ENCODE measurements at places on chromosomes 4 and X.

GRCh38 chr4:150781191-150781590 is 199.2 kb downstream of the MAB21L2 start:
- DNase-seq = no peak

DNA sequence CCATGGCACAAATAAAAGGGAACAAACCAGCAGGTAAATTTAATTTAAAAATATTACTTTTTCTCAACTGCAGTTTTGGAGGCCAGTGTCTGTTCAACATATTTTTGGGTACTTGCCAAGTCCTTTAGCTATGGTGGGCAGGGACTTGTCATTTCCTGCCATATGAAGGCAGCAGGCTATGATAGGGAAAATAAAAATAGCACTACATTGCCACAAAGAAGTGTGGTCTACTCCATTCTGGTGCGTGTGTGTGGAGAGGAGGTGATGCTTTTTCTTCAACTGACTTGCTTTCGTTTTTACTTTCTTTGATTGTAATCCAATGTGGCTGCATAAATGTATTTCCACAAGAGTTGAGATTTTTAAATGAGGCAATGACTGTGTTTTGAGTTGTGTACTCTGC is 17.2 kb downstream of the GPR174 start:
- no peak for DNase-seq

GRCh38 chr4:14478504-14478903 is 523.8 kb upstream of the CPEB2 start:
- DNase-seq = no peak

DNA sequence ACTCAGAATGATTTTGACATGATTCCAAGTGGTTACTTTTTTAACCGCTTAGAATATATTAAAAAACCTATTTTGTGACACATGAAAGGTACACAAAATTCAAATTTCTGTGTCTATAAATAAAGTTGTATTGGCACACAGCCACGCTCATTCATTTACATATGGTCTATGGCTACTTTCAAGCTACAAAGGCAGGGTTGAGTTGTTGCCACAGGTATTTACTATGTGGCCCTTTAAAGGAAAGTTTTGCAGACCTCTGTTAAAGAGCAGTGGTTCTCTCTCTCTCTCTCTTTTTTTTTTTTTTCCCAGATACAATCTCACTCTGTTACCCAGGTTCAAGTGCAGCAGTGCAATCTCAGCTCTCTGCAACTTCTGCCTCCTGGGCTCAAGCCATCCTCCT is 23.0 kb downstream of the GPM6B start:
- DNase-seq = no peak

DNA sequence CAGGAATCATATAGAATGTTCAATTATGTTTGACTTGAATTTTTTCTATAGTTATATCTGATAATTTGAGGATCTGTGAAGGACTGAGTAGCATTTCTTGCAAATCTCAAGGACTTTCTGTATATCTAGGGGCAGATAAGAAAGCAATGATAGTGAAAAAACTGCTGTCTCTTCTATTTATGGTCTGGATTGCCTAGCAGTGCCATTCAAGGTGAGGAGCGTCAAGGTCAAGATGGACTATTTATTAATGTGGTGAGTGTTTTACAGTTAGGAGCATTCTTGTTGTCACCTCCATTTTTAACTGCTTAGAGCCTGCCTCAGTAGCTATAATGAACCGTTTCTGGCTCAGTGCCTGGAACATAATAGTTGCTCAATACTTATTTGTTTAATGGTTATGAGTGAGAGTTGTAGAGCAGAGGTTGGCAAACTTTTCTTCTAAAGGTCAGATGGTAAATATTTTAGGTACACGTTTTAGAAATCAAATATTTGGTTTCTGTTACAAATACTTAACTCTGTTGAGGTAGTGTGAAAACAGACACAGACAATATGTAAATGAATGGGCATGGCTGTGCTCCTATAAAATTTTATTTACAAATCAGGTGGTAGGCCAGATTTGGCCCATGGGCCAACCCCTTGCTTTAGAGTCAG is 523.2 kb upstream of the IGFBP7 start:
- DNase-seq = no peak

- no peak for DNase-seq
These were observed 37.2 kb upstream of the SPANXC start for GRCh38 chrX:141279476-141279875.

GRCh38 chr4:74886484-74886883 is 46.4 kb upstream of the PARM1 start:
- DNase-seq = no peak

DNA sequence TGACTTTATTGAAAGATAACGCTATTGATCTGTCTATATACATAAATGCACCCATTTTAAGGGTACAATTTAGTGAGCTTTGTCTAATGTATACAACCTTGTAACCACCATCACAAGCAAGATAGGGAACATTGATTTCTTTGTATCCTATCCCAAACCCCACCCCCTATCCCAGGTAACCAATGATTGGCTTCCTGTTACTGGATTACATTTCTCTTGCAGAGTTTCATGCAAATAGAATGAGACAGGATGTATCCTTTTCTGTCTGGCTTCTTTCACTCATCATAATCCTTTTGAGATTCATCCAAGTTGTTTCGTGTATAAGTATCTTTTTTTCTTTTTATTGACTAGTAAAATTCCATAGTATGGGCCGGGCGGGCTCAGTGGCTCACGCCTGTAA is 1.6 kb upstream of the GRIPAP1 start:
- no peak for DNase-seq

DNA sequence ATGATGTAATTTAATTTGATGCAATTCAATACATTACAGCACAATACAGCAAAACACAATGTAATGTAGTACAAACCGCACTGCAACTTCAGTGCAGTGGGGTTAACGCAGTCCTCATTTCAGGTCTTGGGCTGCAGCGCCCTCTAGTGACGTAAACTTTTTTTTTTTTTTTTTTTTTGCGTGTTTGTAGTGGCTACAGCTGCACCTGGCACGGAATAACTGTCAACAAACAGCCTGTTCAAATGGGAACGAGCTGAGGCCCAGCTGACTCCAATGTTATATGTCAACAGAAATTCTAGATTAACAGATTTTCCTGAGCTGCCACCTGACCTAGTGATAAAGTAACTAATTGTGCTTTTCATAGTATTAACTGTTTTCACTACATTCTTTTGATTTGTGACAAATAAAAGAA is 33.5 kb upstream of the RASSF6 start:
- DNase-seq = peak; percentile 27

- no peak for DNase-seq
These were observed 220.3 kb upstream of the CTSO start for GRCh38 chr4:156173937-156174336.

DNA sequence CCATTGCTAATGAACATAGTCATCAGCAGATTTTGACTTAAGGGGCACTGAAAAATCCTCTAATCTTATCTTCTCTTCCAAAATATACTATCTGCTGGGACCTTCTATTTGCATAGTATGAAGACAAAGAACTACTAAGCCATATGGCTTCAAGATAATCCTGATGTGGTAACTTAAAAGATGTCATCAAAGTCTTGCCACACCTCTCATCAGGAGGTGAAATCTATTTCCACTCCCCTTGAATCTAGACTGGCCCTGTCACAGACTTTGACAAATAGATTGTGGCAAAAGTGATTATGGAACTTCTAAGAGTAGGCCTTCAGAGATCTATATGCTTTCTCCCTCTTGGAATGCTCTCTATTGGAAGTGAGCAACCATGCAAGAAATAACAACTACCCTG is 27.3 kb upstream of the TET2 start:
- no peak for DNase-seq

- no peak for DNase-seq
These were observed 38.2 kb downstream of the FHL1 start for GRCh38 chrX:136185401-136186022.

DNA sequence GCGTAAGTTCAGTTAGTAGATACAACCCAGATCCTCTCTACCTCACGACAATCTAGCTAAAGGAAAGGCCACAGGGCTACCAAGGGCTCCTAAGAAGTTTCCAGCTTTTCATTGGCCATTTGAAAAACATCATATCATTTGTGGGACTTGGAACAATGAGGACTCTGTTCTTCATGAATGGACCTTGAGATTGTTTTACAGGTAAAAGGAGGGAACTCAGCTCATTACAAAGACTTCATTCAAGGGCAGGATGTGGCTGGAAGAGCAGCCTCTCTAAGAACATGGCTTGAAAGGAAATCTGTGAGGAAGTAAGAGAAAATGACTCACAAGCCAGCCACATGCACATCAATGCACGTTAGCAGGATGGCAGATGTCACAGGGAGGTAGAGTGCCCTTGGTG is 105.9 kb upstream of the SLC7A11 start:
- no peak for DNase-seq

GRCh38 chr4:107391009-107391629 is 328.9 kb downstream of the PAPSS1 start:
- DNase-seq = no peak

GRCh38 chr4:61657016-61657415 is 456.9 kb downstream of the ADGRL3 start:
- DNase-seq = no peak

DNA sequence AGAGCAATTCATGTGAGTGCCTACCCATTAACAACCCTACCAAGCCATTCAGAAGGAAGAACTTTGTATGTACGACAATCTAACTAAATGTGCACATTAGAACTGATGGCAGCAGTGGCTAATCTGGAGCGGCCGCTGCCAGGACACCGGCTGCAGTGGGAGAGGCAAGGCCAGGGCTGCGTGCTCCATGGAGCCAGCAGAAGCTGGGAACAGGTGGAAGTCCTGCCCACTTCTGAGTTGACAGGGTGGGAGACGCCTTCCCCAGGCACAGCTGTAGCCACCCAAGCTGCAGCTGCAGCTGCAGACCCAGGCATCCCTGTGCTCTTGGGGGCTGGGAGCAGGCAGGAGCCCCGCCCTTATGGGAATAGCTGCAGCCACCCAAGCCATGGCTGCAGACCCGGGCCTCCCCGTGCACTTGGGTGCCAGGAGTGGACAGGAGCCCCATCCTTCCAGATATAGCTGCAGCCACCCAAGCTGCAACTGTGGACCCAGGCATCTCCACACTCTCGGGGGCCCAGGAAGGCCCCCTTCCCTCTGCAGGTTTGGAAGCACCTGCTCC is 79.1 kb upstream of the DDX60 start:
- no peak for DNase-seq

DNA sequence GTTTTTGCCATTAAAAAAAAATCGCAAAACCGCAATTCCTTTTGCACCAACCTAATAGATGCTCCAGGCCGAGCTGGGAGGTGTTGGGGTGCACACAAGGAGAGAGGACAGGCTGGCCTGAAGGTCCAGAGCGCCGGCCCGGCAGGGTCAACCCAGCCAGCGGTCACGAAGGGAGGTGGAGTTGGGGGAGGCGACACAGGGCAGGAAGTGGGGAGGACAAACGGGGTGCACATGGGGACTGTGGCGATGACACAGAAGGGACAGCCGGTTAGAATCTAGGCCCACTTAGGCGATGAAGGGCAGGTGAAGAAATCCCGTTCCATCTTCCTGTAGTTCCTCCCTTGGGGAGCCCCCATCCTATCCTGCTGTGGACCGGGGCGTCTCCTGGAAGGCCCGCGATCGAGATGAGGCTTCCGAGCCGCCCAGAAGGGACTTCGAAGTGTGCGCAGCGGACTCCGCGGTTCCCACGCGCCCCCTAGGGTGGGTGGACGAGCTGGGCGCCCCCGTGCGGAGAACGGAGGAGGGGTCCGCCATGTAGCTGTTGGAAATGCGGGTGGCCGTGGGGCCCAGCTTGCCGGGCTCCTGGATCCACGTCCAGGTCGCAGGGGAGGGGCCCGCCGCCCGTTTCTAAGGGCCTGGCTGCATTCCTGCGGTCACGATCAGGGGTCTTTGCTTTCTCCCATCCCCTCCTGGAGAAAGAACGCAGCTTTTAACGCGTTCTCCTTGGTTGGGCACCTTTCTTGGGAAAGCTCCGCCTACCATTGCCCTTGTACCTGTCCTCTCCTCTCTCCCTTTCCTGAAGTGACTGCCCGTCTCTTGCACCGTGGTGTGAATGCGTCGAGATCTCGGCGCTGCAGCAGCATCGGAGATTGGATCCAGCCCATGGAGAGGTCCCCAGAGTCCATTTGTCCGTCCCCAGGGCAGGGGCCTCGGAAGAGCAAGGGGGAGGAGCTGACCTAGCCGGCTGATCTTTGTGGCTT is 17.0 kb upstream of the HPF1 start:
- DNase-seq = no peak

DNA sequence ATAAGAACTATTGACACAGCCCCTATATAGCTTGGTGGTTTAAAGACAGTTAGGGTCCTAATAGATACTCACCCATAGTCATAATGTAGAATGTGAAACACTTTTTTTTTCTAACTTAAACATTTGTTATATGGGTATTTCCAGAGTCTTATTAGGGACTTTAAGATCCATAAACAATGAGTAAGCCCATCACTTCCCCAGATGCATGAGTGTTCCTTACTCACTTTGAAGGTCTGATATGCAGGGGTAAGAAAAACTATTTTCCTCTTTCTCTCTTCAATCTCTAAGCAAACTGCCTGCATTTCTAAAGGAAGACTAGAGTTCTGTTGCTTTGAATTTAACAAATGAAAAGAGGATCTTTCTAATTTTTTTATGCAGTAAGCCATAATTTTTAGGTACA is 443.6 kb upstream of the PITX2 start:
- DNase-seq = no peak

- DNase-seq = no peak
These were observed 50.7 kb upstream of the KIT start for GRCh38 chr4:54607067-54607466.

Measured in GM19239 (cell line).